Mononuclear cell (primary cell): ENCODE measurements at places on chromosomes 1 and 21. TPM values are rescaled to one million over a fixed set of nuclear protein-coding genes. Genes with fewer than 3 reads are reported as not detected.

Gene TMEM125
- total RNA-seq: 0.10 TPM

Gene CFHR2
- total RNA-seq: not detected

Gene OLIG1
- 2.6 TPM for total RNA-seq

Gene ERICH3
- under 0.01 TPM for total RNA-seq

Gene GLIS1
- total RNA-seq: not detected

Gene ASTN1
- total RNA-seq: not detected

Gene TMEM54
- total RNA-seq: not detected

Gene BARHL2
- total RNA-seq: not detected

Gene NPHS2
- total RNA-seq: not detected

Gene KCNJ10
- not detected for total RNA-seq

Gene ARV1
- 2.3 TPM for total RNA-seq

Gene LCE1A
- not detected for total RNA-seq

Gene ARMH1
- total RNA-seq: 30.0 TPM

Gene SERINC2
- 1.4 TPM for total RNA-seq

Gene SYNC
- 0.10 TPM for total RNA-seq

Gene RIMKLA
- total RNA-seq: 0.10 TPM

Gene RGS16
- total RNA-seq: 4.3 TPM

Gene RIPK4
- 0.31 TPM for total RNA-seq

Gene OR6K3
- total RNA-seq: not detected

Gene HSPG2
- 0.73 TPM for total RNA-seq

Gene RHEX
- total RNA-seq: not detected

Gene HAO2
- total RNA-seq: not detected

Gene STUM
- not detected for total RNA-seq

Gene CR1
- total RNA-seq: 29.1 TPM

Gene CFHR3
- total RNA-seq: not detected

Gene LHX8
- not detected for total RNA-seq

Gene SH2D2A
- total RNA-seq: 19.1 TPM

Gene PCP4
- total RNA-seq: not detected

Gene TXNIP
- 2,317 TPM for total RNA-seq

Gene BSND
- total RNA-seq: not detected

Gene DPM3
- 14.0 TPM for total RNA-seq

Gene EIF4G3
- total RNA-seq: 23.0 TPM

Gene THEM5
- total RNA-seq: not detected

Gene NHLH1
- total RNA-seq: not detected

Gene SH3D21
- total RNA-seq: 1.5 TPM

Gene SLC9A1
- 6.4 TPM for total RNA-seq

Gene SPATA46
- not detected for total RNA-seq
